Fibroblast of mammary gland (primary cell): ENCODE measurements at places on chromosomes 1 and 21.
A peak's percentile ranks its signal among the peaks of the same experiment; 100 is the strongest.

GRCh38 chr1:6967431-6968111 is 182.3 kb downstream of the CAMTA1 start:
- DNase-seq: peak; percentile 10

- DNase-seq: no peak
These were observed 2.8 kb downstream of the CFHR4 start for GRCh38 chr1:196890668-196891067.

DNA sequence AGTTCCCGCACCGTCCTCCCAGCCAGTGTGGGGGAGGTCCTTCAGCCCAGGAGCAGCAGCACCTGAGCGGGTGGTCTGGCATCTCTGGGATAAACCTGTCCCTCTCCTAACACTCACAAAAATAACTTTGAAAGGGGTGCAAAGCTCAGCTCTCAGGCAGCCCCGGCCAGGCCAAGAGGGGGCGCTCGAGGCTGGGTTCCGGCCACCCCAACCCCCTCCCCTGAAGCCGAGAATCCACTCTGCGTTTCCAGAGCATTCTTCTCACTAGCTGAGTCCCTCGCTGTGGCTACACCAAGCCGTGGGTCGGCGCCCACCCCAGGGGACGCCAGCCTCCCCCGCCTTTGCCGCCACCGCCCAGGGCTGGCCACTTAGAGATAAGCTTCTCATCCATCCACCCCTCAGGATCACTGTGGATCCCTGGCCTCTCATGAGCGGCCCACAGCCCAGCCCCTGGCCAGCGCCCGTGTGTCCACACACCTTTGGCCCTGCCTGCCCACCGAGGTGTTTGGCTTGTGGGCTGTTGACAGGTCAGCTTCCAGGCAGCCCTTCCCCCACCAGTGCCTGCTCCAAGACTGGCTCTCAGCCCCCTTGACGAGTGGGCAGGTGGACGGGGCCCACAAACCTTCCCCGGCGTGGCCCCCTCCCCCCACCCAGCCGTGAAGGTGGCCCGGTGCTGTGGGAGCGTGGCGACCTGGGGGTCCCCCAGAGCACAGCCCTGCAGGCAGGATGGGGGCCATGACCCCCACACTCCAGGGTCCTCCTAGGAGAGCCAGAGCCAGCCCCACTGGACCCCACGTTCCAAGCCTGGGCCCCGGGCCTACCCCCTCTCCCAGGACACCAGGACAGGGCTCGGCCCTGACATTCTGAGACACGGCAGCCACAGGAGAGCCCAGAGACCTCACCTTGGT is 1.9 kb downstream of the FTCD start:
- DNase-seq: no peak

DNA sequence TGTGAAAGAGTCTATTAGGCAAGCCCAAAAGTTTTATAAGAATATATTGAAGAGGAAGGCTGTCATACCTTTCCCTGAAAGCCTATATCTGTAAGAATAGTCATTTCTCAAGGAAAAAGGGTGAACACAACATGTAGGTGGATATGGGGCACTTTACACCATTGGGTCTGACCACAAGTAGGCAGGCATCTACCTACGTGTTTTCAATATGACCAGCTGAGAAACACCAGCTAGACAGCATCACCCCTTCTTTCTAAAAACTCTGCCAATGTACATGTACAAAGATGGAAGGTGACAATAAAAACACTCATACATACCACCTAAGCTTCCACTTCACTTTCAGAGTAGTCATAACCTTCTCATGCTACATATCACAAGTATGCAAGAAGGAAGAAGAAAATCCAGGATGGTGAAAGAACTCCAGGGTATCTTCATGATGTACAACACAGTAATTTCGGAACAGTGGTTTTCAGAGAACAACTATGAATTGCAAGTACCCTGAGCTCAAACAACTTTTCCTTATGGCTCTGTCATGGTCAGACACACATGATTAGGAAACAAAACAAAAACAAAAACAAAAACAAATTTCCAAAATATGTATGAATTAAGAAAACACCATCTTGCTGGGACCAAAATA is 98.5 kb upstream of the ADGRL2 start:
- no peak for DNase-seq

- DNase-seq: peak; percentile 92
These were observed 1.8 kb upstream of the FABP3 start for GRCh38 chr1:31374511-31375196.

GRCh38 chr1:72186733-72187307 is 95.5 kb downstream of the NEGR1 start:
- DNase-seq: peak; percentile 49

- DNase-seq: no peak
These were observed 8.7 kb downstream of the FAM131C start for GRCh38 chr1:16064536-16065268.

- no peak for DNase-seq
These were observed 191.9 kb upstream of the DMRTA2 start for GRCh38 chr1:50615036-50615750.

DNA sequence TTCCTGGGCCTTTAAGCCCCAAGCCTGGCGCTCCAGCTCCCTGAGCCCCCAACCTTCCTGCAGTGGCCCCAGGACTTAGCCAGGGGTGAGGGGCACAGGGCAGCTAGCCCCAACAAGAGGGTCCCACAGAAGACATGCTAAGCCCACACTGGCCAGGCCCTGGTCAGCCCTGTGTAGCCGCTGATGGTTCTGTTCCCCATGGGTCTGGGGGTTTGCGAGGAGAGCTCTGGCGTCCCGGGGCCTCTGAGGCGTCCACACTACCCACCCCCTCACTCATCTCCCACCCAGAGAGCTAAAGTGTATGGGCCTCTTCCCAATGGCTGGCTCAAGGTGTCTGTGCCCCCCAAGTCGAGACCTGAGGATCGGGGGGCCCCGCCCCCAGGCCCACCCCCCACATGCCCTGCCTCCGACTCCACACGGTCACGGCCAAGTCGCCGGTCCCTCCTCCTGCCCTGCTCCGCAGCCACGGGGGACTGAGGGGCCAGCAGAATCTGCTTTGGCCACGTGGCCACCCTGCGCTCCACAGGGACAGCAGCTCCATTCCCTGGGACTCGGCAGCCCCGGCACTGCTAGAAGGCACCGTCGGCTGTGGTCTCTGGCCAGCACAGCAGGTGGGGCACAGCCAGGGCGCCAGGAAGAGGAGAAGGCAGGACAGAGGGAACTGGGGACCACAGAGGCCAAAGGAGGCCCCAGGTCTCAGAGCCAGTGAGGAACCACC is 7.8 kb downstream of the TNFRSF18 start:
- DNase-seq: no peak

DNA sequence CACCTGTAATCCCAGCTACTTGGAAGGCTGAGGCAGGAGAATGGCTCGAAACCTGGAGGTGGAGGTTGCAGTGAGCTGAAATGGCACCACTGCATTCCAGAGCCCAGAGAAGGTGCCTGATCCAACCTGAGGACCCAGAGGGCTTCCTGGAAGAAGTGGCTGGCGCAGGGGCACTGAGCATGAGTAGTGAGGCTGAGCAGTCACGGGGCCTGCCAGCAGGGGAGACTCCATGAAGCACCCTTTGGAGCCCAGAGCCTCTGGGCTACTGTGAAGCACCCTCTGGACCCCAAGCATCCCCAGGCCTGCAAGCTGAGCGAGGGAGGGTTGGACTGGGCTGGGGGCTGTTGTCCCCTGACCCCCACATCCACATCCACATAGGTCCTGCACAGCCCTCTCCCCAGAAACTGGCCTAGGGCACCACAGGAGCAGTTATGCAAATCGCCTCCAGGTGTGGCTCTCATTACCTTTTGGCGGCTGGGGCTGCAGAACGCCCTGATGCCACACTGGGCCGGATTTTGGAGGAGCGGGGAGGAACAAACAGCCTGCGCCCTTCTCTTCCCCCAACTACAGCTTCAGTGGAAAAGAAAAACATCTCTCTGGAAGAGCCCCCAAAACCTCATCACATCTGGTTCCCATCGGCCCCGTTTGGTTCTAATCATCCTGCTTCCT is 78.2 kb upstream of the TARDBP start:
- DNase-seq: no peak

DNA sequence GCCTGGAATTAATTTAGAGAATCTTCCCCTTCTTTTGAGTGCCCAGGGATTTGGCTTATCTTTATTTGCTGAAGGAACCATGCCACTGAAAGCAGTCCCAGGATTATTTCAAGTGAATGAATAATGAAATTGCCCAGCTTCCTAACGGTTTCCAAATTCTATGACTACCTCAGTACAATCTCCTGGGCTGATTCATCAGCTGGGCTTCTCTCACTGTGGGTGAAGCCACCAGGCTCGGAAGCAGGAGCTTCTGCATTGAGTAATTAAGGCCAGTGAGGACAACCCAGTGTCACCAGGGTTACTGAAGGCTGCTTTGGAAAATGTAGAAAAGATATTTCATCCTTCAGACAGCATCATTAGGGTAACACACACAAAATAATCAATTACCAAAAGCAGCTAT is 169.8 kb downstream of the DAB1 start:
- DNase-seq: peak; percentile 48

GRCh38 chr1:66244429-66244828 is 289.5 kb upstream of the SGIP1 start:
- DNase-seq: peak; percentile 65

- no peak for DNase-seq
These were observed 52.8 kb downstream of the ELK4 start for GRCh38 chr1:205578780-205579571.

DNA sequence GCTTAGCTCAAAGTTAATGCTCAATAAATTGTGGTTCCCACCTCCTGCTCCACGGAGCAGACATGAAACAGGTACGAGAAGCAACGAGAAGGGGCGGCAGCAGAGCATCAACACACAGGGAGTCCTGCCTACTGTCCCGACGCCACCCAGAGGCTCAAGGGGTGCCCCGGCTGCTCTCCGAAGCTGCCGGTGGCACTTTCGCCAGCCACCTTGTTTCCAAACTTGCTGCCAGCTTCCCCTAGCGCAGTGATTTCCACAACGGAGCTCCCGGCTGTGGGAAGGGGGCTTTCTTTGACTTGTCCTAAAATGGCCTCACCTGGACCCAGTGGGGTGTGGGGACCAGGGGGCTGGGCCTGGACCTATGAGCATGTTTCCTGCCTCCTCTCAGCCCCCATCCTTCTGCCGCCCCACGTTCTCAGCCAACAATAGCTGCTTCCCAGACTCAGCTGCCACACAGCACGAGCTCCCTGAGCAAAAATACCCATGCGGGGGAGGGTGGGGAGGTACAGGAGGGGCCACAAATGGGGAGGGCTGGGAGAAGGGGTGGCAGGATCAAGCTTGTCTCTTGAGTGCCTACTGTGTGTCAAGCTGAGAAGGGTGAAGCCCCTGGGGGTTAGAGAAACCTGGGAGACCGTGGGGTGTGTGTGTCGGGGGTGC is 35.6 kb upstream of the ECE1 start:
- DNase-seq: no peak

DNA sequence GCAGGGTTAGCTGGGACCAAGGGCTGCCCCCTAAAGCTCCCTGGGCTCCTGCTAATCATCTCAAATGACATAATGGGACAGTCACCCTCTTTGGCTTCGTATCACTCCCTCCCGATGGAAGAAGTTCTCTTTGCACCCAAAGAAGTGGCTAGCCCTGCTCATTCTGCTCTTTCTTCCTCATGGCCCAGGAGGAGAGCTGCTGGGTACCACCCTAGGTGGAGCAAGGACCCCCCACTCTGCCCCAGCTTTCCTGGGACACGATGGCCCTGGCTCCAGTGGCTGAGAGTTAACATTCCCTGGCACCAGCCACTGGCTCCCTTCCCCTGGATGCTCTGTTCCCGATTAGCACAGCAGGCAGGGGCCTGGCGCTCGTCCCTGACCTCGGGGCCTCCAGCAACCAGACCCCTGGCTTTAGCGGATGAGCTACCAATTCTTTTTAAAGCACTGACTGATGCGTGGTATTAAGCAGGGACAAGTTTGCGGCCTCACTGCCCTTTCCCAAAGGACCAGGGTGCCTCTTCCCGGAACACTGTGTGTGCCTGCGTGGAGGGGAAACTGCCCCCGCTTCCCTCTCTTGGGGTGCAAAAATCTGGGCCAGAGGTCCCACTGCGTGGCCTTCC is 1.2 kb downstream of the MYOM3 start:
- no peak for DNase-seq

GRCh38 chr1:92500552-92500951 is 13.8 kb upstream of the GFI1 start:
- no peak for DNase-seq

- DNase-seq: no peak
These were observed 32.1 kb downstream of the DYRK1A start for GRCh38 chr21:37398697-37399096.

- no peak for DNase-seq
These were observed 26.7 kb downstream of the ATG4C start for GRCh38 chr1:62810420-62811274.

GRCh38 chr1:10860682-10861081 is 64.2 kb upstream of the CASZ1 start:
- DNase-seq: no peak

GRCh38 chr1:19416921-19417470 is 68.3 kb downstream of the CAPZB start:
- DNase-seq: no peak

- DNase-seq: no peak
These were observed 130.6 kb downstream of the HUNK start for GRCh38 chr21:32003411-32003810.

- no peak for DNase-seq
These were observed 28.9 kb downstream of the WDR4 start for GRCh38 chr21:42850463-42850862.

- no peak for DNase-seq
These were observed 12.0 kb upstream of the WNT3A start for GRCh38 chr1:227994632-227995300.

DNA sequence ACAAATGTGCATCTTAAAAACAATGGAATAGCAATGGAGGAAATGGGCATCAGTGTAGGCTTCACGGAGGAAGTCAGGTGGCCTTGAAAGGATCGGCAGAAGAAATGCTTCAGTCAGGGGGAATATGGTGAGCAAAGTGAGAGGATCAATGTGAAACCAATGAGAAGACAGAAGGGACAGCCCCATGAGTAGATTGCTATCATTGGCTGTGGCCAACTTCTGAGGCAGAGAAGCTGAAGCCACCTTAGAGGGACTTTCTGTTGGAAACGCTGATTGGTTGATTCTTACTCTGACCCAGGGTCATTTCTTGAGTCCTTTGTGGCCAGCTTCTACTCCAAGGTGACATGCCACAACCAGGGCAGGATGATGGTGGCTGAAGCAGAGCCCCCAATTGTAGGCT is 130.7 kb upstream of the ZNF648 start:
- no peak for DNase-seq

- no peak for DNase-seq
These were observed 144.2 kb downstream of the DHRS3 start for GRCh38 chr1:12473596-12474362.

DNA sequence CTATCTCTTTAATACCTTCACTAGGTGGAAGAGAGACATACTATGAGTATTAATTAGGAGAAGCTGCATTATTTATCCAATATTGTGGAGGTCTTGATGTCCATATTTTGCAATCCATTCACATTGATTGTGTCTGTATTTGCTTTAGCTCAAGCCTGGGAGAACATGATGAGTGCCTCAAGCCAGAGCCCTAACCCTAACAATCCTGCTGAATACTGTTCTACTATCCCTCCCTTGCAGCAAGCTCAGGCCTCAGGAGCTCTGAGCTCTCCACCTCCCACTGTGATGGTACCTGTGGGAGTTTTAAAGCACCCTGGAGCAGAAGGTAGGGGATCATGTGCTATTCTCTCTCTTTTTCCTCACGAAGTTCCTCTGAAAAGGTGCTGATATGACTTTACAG is 99.5 kb downstream of the CC2D1B start:
- DNase-seq: no peak

GRCh38 chr21:31176080-31176551 is 137.8 kb upstream of the KRTAP19-8 start:
- DNase-seq: no peak

GRCh38 chr1:86776108-86776507 is 71.7 kb downstream of the SH3GLB1 start:
- peak; percentile 56 for DNase-seq

GRCh38 chr1:20166051-20166450 is 19.8 kb upstream of the UBXN10 start:
- no peak for DNase-seq
